Tibial nerve (tissue), 4 donors: ENCODE measurements at places on chromosomes 13 and 19.

- H3K27me3 ChIP-seq: no peaks in the 10 kb centered on the region
- H3K4me3 ChIP-seq: no peak overlapping the region
- DNase-seq: no peak
- no peaks in the 10 kb centered on the region for H3K4me1 ChIP-seq
- H3K36me3 ChIP-seq: no peaks in the 10 kb centered on the region
Measured at GRCh38 chr13:35781036-35782000, 304.8 kb upstream of the MAB21L1 start.

DNA sequence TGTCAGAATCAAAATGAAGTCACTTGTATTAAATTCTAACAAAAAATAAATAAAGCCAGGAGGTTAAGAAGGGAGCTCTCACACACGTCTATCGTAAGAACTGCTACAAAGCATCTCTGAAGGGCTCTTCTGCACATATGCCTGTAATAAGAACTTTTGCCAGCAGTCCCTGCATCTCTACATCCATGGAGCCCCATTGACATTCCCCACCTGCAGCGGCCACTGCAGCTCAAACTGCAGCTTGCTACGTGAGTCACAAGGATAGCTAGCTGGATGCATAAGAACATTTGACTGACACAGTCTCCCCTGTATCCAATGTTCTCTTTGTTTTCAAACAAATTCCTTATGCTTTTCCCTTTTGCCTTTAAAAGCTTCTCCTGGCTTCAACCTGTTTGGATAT is 68.3 kb downstream of the DNAJC3 start:
- DNase-seq: no peak
- no peaks in the 10 kb centered on the region for H3K4me1 ChIP-seq
- H3K27me3 ChIP-seq: no peaks in the 10 kb centered on the region
- no peak overlapping the region for H3K27ac ChIP-seq

GRCh38 chr13:79512950-79513349 is 32.0 kb downstream of the NDFIP2 start:
- H3K4me3 ChIP-seq: no peak overlapping the region
- DNase-seq: no peak
- H3K36me3 ChIP-seq: no peaks in the 10 kb centered on the region
- H3K4me1 ChIP-seq: no peaks in the 10 kb centered on the region

GRCh38 chr19:48606463-48607358 is at the start of gene SPACA4:
SPACA4 (plus strand) TSS chr19:48606742; CDS start chr19:48606979, 237 bp downstream.
- no peak within 1 kb of the TSS for H3K4me3 ChIP-seq
- no peaks in the 10 kb centered on the region for H3K36me3 ChIP-seq
- no peaks in the 10 kb centered on the region for H3K4me1 ChIP-seq
- no peak for DNase-seq
- no peak within 1 kb of the TSS for H3K27ac ChIP-seq

GRCh38 chr19:55228403-55229031 is at the start of gene TMEM86B:
TMEM86B (minus strand) TSS chr19:55228763; CDS start chr19:55228741, 22 bp downstream.
- no peaks in the 10 kb centered on the region for H3K27me3 ChIP-seq
- no peak for DNase-seq
- no peaks in the 10 kb centered on the region for H3K36me3 ChIP-seq
- H3K4me3 ChIP-seq: no peak within 1 kb of the TSS

GRCh38 chr13:110431425-110432294 is 124.6 kb downstream of the COL4A2 start:
- no peaks in the 10 kb centered on the region for H3K27me3 ChIP-seq
- H3K4me1 ChIP-seq: no peaks in the 10 kb centered on the region
- H3K4me3 ChIP-seq: no peak overlapping the region
- H3K36me3 ChIP-seq: peaks cover 71% of the 10 kb centered on the region
- no peak overlapping the region for H3K27ac ChIP-seq

- no peak overlapping the region for H3K4me3 ChIP-seq
- no peaks in the 10 kb centered on the region for H3K4me1 ChIP-seq
- DNase-seq: no peak
- no peaks in the 10 kb centered on the region for H3K27me3 ChIP-seq
Measured at GRCh38 chr13:30963791-30964190, 31.3 kb downstream of the TEX26 start.

- H3K36me3 ChIP-seq: peaks cover 31% of the 10 kb centered on the region
- no peaks in the 10 kb centered on the region for H3K27me3 ChIP-seq
- no peak overlapping the region for H3K4me3 ChIP-seq
- DNase-seq: no peak
- H3K4me1 ChIP-seq: peaks cover 7% of the 10 kb centered on the region
Measured at GRCh38 chr19:12800466-12800770, 1.2 kb downstream of the PRDX2 start.

DNA sequence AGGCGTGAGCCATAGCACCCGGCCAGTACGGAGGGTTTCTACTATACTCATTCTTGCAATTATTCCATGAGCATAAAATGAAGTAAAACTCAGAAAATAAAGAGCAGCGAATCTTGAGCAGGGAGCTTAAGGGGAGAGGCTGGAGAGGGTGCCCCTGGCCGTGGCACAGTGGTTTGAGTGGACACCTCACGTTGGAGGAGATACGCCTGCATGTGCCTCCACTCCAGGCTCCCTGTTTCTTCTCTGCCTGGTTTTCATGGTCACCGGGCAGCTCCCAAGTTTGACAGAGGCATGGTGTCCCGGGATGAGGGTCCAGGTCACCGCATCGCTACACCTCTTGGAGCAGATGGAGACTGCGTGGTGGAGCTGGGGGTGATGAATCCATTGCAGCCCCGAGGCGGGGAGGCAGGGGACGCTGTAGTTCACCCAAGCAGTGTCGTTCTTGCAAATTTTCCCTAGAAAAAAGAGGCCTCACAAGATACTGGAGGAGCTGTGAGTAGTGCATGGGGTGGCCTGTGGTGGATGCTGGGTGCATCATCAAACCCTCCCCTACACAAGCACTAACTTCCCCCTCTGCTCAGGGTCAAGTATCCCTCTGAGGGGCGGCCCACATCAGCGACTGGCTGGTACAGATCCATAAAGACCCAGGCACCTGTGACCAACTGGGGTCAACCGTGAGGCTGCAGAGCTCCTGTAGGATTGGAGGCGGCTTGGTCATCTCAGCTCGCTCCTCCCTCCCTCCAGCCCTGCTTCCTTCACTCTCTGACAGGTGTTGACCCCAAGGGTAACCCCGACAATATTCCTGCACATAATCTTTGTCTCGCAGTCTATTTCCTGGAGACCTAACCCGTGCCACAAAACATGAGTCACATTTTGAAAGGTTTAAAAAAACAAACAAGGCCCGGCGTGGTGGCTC is 3.6 kb upstream of the MIER2 start:
- no peaks in the 10 kb centered on the region for H3K27me3 ChIP-seq
- H3K27ac ChIP-seq: no peak overlapping the region
- no peaks in the 10 kb centered on the region for H3K36me3 ChIP-seq

DNA sequence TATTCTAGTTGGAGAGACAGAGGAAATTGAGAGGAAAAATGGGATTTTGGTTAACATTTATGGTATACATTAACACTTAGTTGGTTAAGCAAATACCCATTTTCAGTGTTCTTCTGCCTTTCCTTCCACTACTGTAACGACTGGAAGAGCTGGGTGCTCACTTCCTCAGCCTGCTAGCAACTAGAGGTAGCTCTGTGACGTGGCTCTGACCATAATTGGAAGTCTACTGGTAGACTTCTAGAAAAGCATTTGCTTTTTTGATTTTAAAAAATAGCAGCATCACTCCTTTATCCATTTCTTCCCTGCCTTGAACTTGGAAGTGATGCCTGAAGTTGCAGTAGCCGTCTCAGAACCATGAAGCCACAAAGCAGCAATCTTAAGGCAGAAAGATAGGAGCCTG is 15.9 kb downstream of the NHLRC3 start:
- H3K27me3 ChIP-seq: no peaks in the 10 kb centered on the region
- H3K4me3 ChIP-seq: no peak overlapping the region
- H3K36me3 ChIP-seq: no peaks in the 10 kb centered on the region
- H3K27ac ChIP-seq: no peak overlapping the region
- DNase-seq: no peak
- H3K4me1 ChIP-seq: no peaks in the 10 kb centered on the region

GRCh38 chr13:28246891-28247290 is 108.5 kb downstream of the PAN3 start:
- H3K27ac ChIP-seq: no peak overlapping the region
- H3K27me3 ChIP-seq: no peaks in the 10 kb centered on the region
- DNase-seq: no peak
- no peak overlapping the region for H3K4me3 ChIP-seq

- no peak for DNase-seq
- H3K27ac ChIP-seq: no peak overlapping the region
- H3K4me3 ChIP-seq: no peak overlapping the region
- no peaks in the 10 kb centered on the region for H3K4me1 ChIP-seq
- H3K27me3 ChIP-seq: no peaks in the 10 kb centered on the region
Measured at GRCh38 chr19:23823952-23824389, 65.3 kb upstream of the ZNF681 start.

DNA sequence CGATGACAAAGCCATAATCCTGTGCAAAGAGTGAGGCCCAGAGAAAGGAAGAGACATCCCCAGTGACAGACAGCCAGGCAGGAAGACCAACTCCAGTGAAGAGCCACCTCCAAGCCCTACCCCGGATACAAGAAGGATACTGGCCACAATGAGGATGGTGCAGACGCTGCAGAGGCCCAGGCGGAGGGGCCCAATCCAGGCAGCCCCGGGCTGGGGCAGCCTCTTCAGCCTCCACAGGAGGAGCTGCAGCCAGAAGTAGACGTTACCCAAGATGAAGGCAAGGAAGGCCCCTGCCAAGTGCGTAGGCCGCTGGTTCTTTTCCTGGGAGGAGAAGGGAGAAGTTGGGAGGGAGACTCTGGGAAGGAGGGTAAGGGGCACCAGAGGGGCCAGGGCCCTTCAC is 8.5 kb downstream of the TMEM150B start:
- no peaks in the 10 kb centered on the region for H3K27me3 ChIP-seq
- H3K4me1 ChIP-seq: no peaks in the 10 kb centered on the region
- H3K27ac ChIP-seq: no peak overlapping the region
- peaks cover 10% of the 10 kb centered on the region for H3K36me3 ChIP-seq
- H3K4me3 ChIP-seq: no peak overlapping the region
- no peak for DNase-seq

DNA sequence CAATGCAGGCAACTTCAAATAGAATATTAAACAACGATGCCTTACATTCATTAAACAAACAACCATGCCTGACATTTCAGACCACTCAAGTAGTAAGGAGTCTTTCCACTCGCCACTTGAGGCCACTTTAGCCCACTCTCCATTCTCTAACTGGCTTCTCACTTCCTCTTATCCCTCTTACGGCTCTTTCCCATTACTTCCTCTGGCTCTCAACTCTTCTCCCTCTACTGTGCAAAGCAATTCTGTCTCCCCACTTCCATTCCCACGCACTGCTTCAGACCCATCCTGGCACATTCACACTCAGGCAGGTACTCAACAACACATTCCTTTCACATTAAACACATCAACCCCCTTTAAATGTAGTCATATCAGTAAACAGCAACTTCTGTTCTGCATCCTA is 229.8 kb upstream of the IPO5 start:
- no peaks in the 10 kb centered on the region for H3K27me3 ChIP-seq
- no peak overlapping the region for H3K27ac ChIP-seq
- no peak overlapping the region for H3K4me3 ChIP-seq
- no peaks in the 10 kb centered on the region for H3K36me3 ChIP-seq
- H3K4me1 ChIP-seq: no peaks in the 10 kb centered on the region
- no peak for DNase-seq

- no peak overlapping the region for H3K4me3 ChIP-seq
- H3K27me3 ChIP-seq: no peaks in the 10 kb centered on the region
- H3K4me1 ChIP-seq: peaks cover 28% of the 10 kb centered on the region
- no peak for DNase-seq
- H3K27ac ChIP-seq: no peak overlapping the region
- no peaks in the 10 kb centered on the region for H3K36me3 ChIP-seq
Measured at GRCh38 chr19:18093439-18094161, 4.0 kb upstream of the MAST3 start.

DNA sequence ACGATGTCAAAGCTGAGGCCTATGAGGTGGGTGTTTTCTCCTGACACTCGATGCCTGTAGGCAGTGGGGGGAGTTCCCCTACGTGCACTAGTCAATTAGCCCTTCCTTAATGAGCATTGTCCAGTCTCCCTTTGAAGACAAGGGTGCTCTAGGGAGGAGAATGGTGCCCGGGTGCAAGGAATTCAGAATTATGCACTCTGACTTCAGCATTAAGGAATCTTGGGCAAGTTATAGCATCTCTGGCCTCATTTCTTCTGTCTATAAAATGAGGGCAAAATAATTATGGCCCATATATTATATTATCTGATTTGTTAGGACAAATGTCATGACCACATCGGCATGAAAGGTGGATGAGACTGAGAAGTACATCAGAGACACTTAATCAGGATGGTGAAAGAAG is 82.1 kb upstream of the SLC7A1 start:
- no peaks in the 10 kb centered on the region for H3K27me3 ChIP-seq
- no peak overlapping the region for H3K4me3 ChIP-seq
- no peak overlapping the region for H3K27ac ChIP-seq
- no peaks in the 10 kb centered on the region for H3K4me1 ChIP-seq

DNA sequence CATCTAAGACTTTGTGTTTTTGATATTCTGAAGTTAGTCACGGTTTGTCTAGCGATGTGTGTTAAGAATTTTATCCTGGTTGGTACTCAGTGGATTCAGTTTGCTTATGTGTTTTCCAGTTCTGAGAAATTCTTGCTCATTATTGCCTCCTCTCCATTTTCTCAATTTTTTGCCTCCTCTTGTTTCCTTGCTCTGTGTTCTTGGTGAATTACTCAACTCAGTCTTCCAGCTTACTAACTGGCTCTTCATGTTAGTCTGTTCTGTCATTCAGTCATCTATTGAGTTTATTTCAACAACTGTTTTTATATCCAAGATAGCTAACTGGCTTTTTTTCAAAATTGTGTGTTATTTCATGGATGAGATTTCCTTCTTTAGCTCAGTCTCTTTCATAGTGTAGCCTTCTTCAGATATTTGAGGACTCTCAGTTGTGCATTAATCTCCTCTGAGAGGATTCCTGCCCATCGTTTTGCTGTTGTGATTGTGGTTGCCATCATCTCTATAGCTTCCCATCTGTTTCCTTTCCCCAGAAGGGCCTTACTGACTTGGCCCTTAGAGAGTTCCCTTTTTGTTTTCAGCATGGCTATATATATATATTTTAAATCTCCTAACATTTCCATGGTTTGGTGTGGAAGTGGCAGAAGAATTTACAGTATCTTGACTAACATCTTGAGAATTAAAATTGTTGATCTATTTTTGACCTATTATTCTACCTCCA is 6.2 kb downstream of the SETDB2 start:
- no peaks in the 10 kb centered on the region for H3K27me3 ChIP-seq
- H3K36me3 ChIP-seq: no peaks in the 10 kb centered on the region
- DNase-seq: no peak
- no peak overlapping the region for H3K4me3 ChIP-seq
- peaks cover 55% of the 10 kb centered on the region for H3K4me1 ChIP-seq

DNA sequence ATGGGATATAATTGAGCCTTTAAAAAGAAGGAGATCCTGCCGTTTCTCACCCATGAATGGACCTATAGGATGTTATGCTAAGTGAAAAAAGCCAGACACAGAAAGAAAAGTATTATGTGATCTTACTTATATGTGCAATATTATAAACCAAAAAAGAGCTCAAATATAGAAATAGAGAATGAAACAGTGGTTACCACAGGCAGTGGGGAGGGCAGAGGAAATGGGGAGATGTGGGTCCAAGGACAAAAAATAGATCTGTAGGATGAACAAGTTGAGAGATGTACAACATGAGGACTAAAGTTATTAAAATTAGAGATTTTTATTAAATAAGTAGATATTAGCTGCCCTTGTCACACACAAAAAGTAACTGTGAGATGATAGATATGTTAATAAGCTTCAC is 29.1 kb downstream of the TDRD3 start:
- H3K27me3 ChIP-seq: no peaks in the 10 kb centered on the region
- no peak for DNase-seq
- no peak overlapping the region for H3K27ac ChIP-seq
- no peak overlapping the region for H3K4me3 ChIP-seq
